Transverse colon (tissue), 4 donors: ENCODE measurements at places on chromosomes 2 and 18. TPM values are rescaled to one million over a fixed set of nuclear protein-coding genes. Genes with fewer than 3 reads are reported as not detected.
A peak's percentile ranks its signal among the peaks of the same experiment; 100 is the strongest.

DNA sequence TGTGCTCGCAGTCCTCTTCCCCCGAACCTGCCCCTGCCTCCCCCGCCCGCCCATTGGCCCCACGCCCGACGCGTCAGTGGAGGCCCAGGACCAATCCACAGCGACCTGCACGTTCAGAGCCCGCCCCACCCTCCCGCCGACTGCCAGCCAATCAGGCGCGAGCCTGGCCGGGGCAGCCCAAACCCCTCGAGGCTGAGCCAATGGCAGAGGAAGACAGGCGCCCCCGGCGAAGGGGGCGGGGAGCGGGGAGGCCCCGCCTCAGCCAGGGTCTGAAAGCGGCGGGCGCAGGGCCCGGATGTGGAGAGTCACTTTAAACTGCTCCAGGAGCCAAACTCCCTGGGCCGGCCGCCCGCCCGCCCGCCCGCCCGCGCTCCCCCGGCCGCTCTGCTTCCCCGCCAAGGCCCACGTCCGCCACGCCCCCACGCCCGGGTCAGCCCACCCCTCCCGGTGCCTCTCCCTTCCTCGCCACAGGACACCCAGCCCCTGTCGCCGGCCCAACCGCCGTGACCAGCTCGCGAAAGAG lies 520 bp downstream of the SAP130 start:
- peak overlapping the region; percentile 96 for H3K4me3 ChIP-seq
- no peaks in the 10 kb centered on the region for H3K27me3 ChIP-seq
- H3K27ac ChIP-seq: peak overlapping the region; percentile 95
- no peaks in the 10 kb centered on the region for H3K36me3 ChIP-seq

- DNase-seq: no peak
- no peak overlapping the region for H3K27ac ChIP-seq
- no peaks in the 10 kb centered on the region for H3K4me1 ChIP-seq
- no peaks in the 10 kb centered on the region for H3K36me3 ChIP-seq
- no peak overlapping the region for H3K4me3 ChIP-seq
Observed at GRCh38 chr2:43699761-43700160, 23.5 kb upstream of the C1GALT1C1L start.

DNA sequence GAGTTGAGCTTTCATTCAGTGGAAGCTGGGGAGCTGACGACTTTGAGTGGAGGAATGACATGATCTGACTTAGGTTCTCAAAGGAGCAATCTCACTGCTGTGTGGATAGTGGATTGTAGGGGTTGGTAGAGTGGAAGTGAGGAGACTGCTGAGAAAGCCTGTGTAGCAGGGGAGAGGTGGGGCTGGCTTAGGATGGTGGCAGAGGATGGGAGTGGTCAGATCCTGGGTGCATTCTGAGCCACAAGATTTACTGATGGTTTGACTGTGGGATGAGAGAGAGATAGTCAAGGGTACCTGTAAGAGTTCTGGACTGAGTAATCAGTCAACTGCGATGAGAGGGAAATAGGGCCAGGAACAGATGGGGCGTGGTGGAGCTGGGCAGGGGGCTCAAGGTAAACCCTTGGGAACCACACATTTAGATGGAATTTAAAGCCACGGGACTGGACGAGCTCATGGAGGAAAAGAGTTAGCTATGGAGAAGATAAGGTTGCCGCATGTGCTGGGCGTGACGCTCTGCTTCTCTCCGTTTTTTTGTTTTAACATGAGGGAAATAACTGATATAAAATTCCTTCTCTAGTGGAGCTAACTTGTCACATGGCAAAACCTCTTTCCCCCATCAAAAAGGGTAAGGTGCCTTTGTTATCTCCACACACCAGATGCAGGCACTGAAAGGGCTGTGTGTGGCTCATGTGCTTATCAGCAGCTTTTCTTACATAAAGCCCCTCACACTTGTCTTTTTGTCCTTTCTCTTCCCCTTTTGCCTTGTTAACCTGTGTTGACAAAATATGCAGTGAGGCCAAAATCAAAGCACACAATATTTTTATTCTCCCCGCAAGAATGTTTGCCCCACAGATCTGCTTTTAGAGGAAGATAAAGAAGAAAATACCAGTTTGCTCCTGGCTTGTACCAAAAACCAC lies 379.8 kb downstream of the TSN start:
- no peaks in the 10 kb centered on the region for H3K36me3 ChIP-seq
- no peak overlapping the region for H3K4me3 ChIP-seq
- DNase-seq: no peak
- no peaks in the 10 kb centered on the region for H3K27me3 ChIP-seq
- no peaks in the 10 kb centered on the region for H3K4me1 ChIP-seq
- H3K27ac ChIP-seq: no peak overlapping the region

DNA sequence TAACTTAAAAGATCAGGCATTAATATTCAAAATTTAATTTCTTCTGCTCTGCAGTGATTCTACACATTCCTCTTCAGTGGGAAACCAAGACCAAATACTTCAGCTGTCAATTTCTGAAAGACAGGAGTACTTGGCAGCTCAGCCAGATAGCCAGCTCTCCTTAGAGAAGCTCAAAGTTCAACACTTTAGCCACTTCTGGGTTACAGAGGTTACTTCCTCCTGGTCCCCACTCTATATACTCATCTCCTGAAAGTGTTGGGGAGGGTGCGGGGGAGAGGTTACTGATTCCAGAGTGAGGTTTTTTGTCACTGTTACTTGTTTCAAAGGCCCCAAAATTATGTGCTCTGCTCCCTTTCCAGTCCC lies 4.1 kb downstream of the CYTIP start:
- H3K4me1 ChIP-seq: peaks cover 7% of the 10 kb centered on the region
- no peaks in the 10 kb centered on the region for H3K36me3 ChIP-seq
- H3K27me3 ChIP-seq: no peaks in the 10 kb centered on the region
- DNase-seq: peak; percentile 35

DNA sequence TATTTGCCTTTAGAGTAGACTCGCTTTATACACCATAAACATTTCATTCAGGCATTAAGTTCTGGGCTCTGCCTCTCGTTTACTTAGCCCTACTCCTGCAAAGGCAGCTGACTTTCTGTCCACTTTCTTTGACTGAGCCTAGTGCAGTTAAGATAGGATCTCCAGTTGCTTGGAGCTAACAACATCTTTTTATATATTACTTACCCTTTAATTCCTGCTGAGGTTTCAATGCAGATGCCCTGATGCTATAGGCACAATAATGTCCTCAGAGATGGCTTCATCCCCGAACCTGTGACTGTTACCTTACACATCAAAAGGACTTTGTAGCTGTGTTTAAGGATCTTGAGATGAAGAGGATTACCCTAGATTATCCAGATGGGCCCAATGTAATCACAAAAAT lies 505.8 kb upstream of the TNP1 start:
- H3K27ac ChIP-seq: no peak overlapping the region
- peaks cover under 1% of the 10 kb centered on the region for H3K4me1 ChIP-seq
- H3K36me3 ChIP-seq: no peaks in the 10 kb centered on the region
- no peaks in the 10 kb centered on the region for H3K27me3 ChIP-seq
- no peak overlapping the region for H3K4me3 ChIP-seq
- no peak for DNase-seq

DNA sequence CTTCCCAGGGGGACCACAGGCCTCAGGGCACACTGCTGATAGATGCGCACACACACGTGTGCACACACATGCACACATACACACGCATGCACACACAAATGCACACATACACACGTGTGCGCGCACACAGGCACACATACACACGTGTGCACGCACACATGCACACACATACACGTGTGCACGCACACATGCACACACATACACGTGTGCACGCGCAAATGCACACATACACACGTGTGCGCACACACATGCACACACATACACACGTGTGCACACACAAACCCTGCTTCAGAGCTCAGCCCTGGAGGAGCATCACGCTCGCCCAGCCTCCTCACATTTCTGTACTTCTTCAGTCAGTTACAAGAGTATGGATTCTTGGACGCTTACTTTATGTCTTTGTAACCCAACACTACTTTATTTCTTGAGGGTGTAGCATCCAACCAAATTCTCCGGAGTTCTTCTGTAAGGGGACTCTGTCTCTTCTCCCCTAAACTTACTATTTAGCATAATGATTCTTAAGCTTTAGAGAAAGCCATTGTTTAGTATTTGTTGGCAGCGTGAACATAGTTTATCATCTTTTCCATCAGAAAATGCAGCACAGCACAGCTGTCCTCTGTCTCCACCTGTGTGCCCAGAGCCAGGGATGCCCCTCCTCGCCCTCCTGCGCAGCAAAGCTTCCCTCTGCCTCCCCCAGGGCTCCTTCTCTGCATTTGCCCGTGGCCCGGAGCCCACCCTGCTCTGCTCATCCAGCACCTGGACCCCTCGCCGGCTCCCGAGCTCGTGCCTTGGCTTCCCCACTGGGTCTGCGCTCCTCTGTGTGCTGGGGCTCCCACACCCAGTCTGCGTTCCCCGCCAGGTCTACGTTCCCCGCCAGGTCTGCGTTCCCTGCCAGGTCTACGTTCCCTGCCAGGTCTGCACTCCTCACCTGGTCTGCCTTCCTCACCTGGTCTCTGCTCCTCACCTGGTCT lies 74.4 kb upstream of the CTDP1 start:
- DNase-seq: peak; percentile 3
- no peaks in the 10 kb centered on the region for H3K4me1 ChIP-seq
- no peaks in the 10 kb centered on the region for H3K27me3 ChIP-seq

DNA sequence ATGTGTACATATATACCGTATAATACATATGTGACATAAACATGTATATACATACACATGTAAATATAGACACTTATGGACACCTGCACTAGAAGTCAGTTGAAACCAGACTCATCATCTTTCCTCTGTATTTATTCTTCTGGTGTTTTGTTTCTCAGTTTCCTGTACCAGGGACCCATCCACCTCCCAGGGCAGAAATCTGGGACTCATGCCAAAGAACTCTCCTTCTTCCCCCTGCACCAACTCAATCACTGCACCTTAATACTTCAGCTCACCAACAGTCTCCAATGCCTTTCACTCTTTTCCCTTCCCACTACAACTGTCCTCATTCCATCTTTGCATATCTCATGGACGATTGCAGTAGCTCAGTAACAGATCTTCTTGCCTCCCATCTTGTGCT lies 428.0 kb downstream of the FBXO15 start:
- H3K4me1 ChIP-seq: no peaks in the 10 kb centered on the region
- no peak overlapping the region for H3K4me3 ChIP-seq
- DNase-seq: no peak
- no peaks in the 10 kb centered on the region for H3K27me3 ChIP-seq
- H3K27ac ChIP-seq: no peak overlapping the region
- no peaks in the 10 kb centered on the region for H3K36me3 ChIP-seq

GRCh38 chr18:42094875-42095274 lies 139.8 kb downstream of the PIK3C3 start:
- H3K36me3 ChIP-seq: no peaks in the 10 kb centered on the region
- no peaks in the 10 kb centered on the region for H3K4me1 ChIP-seq
- H3K4me3 ChIP-seq: no peak overlapping the region
- DNase-seq: no peak
- H3K27me3 ChIP-seq: no peaks in the 10 kb centered on the region

- H3K4me1 ChIP-seq: peaks cover 3% of the 10 kb centered on the region
- no peak for DNase-seq
- no peaks in the 10 kb centered on the region for H3K36me3 ChIP-seq
Observed at GRCh38 chr2:172535119-172535518, 20.8 kb upstream of the PDK1 start.

DNA sequence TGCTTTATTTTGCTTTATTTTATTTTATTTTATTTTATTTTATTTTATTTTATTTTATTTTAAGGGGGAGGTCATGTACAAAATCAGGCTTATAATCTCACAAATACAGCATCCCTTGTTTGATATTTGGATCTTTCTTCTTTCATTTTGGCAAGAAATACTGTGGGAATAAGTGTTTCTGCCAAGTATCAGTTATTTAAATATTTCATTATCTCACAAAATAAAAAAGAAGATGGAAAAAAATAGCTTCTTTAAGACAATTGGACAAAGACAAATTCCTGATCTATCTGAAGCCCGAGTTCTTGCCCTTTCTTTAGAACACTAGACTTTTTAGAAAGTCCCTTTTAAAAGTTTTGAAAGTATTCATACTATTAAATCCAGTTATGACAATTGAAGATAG lies 560.5 kb upstream of the ZEB2 start:
- no peak overlapping the region for H3K27ac ChIP-seq
- H3K4me3 ChIP-seq: no peak overlapping the region
- H3K4me1 ChIP-seq: no peaks in the 10 kb centered on the region

DNA sequence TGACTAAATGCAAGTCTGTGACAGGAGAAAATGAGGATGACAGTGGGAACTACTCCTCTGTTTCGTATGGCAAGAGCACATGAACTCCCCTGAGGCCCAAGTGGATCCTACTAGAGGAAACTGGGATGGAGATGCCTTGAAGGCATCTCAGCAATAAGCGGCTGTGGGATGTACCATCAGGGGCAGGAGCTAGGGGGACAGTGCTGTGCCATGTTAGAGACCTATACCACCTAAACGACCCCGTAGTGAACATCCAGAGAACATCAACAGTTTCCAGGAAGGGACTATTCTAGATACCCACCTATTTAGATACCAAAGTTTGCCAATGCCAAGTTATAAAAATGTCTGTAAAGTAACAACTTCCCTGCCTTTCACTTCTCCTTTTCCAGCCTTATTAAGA lies 860.8 kb upstream of the ACVR2A start:
- H3K27ac ChIP-seq: no peak overlapping the region
- no peaks in the 10 kb centered on the region for H3K4me1 ChIP-seq
- no peak for DNase-seq
- H3K27me3 ChIP-seq: no peaks in the 10 kb centered on the region

DNA sequence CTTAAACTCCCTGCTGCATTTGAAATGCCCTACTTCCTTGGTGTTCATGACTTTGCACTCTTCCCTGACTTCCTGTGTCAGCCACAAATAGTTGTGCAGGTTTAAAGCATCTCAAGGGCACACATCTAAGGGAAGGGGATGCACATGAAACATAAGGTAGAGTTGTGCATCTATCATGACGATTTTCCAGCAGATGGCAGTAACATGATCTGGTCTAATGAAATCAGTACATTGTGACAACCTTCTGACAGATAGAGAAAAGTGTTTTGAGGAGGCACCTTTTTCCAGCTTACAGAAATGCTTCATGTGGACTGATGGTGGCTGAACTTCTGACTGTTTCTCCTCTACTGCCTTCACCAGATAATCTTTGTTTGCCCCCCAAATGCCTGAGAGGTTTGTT lies 238.9 kb downstream of the XIRP2 start:
- no peaks in the 10 kb centered on the region for H3K36me3 ChIP-seq
- H3K4me3 ChIP-seq: no peak overlapping the region
- no peak overlapping the region for H3K27ac ChIP-seq
- no peaks in the 10 kb centered on the region for H3K27me3 ChIP-seq
- H3K4me1 ChIP-seq: no peaks in the 10 kb centered on the region
- DNase-seq: no peak

- H3K27ac ChIP-seq: no peak overlapping the region
- no peaks in the 10 kb centered on the region for H3K27me3 ChIP-seq
- no peak overlapping the region for H3K4me3 ChIP-seq
- no peak for DNase-seq
- peaks cover 14% of the 10 kb centered on the region for H3K4me1 ChIP-seq
- H3K36me3 ChIP-seq: no peaks in the 10 kb centered on the region
Observed at GRCh38 chr2:9897846-9898245, 53.6 kb upstream of the GRHL1 start.

GRCh38 chr18:44893045-44893706 lies 212.5 kb downstream of the SETBP1 start:
- no peak overlapping the region for H3K4me3 ChIP-seq
- H3K4me1 ChIP-seq: peaks cover 9% of the 10 kb centered on the region
- no peaks in the 10 kb centered on the region for H3K36me3 ChIP-seq
- no peak for DNase-seq
- H3K27me3 ChIP-seq: no peaks in the 10 kb centered on the region

The ALPI gene
- total RNA-seq: 35.8 TPM

The GCKR gene
- total RNA-seq: not detected

The ITPRIPL1 gene
- total RNA-seq: 0.41 TPM

The LYG1 gene
- total RNA-seq: not detected

The SLC4A3 gene
- 25.9 TPM for total RNA-seq

The DCC gene
- not detected for total RNA-seq

The CREB1 gene
- 48.6 TPM for total RNA-seq

The CFAP65 gene
- total RNA-seq: 1.5 TPM
